ENCODE measurements at places on chromosomes 1 and 21.

GRCh38 chr1:198079432-198079951, 77.3 kb upstream of the NEK7 start:
- DNase-seq = no peak

- DNase-seq = no peak
Observed at GRCh38 chr1:3265835-3266805, 188.3 kb upstream of the ARHGEF16 start.

- DNase-seq = no peak
Observed at GRCh38 chr1:5296095-5296494, 641.7 kb downstream of the AJAP1 start.

- DNase-seq = no peak
Observed at GRCh38 chr1:243715285-243715684, 134.8 kb downstream of the AKT3 start.

DNA sequence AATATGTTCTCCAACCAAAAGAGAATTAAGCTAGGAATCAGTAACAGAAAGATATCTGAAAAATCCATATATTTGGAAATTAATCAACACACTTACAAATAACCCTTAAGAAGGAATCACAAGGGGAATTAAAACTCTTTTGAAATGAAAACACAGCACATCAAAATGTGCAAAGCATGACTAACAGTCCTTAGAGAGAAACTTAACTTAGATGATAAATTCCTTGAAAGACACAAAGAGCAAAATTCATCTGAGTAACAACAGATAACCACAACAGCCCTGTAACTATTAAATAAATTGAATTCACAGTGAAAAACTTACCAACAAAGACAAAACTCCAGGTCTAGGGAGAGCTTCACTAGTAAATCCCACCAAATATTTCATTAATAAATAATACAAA, 283.8 kb downstream of the SDCCAG8 start:
- no peak for DNase-seq

DNA sequence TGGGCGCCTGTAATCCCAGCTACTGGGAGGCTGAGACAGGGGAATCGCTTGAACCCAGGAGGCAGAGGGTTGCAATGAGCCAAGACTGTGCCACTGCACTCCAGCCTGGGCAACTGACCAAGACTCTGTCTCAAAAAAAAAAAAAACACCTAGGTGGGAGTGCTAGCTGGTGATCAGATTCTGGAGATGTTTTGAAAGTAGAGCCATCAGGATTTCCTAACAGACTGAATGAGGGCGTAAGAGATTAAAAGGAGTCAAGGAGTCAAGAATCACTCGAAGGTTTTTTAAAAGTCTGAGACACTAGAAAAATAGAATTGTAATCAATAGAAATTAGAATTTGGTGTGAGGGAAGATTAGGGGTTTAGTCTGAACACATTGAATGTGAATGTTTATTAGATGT, 73.8 kb downstream of the HSF2BP start:
- peak; percentile 36 for DNase-seq

- no peak for DNase-seq
Observed at GRCh38 chr1:70587872-70588366, 176.9 kb downstream of the CTH start.

- DNase-seq = no peak
Observed at GRCh38 chr1:40141878-40142535, 19.2 kb upstream of the RLF start.

- DNase-seq = no peak
Observed at GRCh38 chr1:163161337-163161736, 41.4 kb downstream of the RGS5 start.

DNA sequence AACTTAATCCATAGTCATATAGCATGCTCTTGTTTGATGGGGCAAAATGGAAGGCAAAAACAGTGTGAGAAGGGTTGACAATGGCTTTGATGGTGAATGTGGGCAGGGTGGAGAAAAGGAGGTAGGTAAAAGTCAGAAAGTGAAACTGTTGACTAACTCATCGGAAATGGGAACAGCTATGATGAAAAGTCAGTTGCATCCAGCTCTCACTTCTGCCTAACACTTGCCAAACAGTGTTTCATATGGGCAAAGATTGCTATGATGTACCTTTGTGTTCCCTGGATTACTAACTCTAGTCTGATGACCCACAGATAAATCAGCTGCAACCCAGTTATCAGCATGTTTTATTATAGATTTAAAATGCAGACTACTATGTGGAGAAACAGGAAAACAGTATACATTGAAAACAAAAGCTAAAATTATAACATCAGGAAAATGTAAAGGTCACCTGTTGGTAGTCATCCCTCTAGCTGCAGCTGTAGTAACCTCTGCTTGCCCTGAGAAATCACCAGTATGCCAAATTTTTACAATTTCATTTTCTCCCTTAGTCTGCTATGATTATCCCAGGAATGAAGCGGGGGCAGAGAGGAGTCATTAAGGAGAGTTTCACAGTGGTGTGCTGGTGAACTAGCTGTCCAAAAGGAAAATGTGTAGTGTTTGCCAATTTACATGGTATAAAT, 11.7 kb downstream of the TNFSF18 start:
- no peak for DNase-seq

All from kidney capillary endothelial cell (primary cell).